ENCODE measurements at places on chromosomes 5 and 9.

DNA sequence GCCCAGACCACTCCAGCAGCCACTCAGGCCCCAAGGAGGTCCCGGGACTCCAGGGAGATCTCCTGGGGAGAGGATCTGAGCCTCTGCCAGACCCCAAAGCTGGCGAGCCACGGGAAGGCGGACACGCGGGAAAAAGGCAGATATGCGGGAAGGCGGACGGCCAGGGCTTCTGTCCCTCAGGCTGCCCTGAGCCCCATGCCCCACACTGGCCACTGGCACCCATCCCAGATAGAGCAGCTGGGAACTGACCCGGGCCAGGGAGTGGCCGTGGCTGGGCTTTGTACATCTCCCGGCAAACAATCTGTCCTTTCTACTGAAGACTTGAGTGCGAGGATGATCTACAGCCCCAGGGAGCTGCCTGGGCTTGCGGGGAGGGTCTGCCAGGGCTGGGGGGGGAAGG, 21.1 kb upstream of the NOTCH1 start:
- peak; percentile 87 for DNase-seq

DNA sequence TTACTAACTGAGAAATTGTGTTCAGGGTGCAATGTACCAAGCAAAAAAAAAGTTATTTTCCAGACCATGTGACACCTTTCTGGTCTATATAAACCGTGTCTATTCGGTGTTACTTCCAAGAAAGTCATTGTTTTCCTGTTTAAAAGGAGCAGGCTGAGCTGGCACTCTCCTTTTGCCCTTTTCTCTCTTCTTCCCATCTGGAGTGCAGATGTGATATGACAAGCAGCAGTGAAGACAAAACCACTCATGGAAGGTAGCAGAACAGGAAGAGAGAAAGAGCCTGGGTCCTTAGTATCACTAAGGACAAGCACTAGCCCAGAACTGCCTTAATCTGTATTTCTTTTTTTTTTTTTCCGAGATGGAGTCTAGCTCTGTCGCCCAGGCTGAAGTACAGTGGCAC, 25.6 kb downstream of the LYRM7 start:
- DNase-seq = no peak

- DNase-seq = peak; percentile 79
These were observed at the start of gene ARHGEF28 for GRCh38 chr5:73625944-73626811. ARHGEF28 (plus strand) TSS chr5:73626196; CDS start chr5:73684852, 58,656 bp downstream.

- DNase-seq = no peak
These were observed 64.6 kb downstream of the RGS3 start for GRCh38 chr9:113528088-113528487.

DNA sequence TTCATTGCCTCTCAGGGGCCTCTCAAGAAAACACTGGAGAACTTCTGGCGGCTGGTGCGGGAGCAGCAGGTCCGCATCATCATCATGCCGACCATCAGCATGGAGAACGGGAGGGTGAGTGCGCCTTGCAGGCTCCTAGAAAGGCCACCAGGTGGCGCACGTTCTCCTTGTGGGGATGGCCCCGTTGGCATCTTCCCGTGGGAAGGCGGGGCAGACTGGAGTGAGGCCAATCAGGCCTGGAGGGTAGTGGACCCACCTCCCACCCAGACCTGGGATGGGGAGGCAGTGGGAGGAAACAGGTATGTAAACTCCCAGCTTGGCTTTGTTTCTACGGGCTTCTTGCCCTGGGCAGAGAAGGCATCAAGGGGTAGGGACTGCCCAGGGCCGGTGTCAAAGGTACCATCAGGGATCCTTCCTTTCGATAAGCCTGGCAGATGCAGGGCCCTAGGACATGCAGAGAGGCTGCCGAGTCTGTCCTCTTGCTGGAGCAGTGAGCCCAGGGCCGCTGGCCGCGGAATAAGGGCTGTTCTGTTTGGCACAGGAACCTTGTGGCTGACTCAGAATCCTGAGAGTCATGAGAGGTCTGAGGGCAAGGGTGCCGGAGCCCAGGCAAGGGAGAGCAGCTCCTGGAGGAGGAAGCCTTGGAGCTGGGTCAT, 18.9 kb upstream of the SPTLC1 start:
- peak; percentile 90 for DNase-seq

DNA sequence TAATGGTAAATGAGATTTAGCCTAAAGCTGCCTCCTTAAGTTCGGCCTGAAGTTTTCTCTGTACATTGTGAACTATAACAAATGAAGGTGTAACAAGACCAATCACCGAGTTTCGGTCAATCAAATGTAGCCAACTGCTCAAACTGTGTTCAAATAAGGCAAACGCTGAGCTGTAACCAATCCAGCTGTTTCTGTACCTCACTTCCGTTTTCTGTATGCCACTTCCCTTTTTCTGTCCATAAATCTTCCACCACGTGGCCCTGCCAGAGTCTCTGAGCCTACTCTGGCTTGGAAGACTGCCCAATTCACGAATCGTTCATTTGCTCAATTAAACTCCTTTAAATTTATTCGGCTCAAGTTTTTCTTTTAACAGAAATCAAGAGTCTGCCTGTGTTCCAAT, 193.5 kb upstream of the KLF9 start:
- no peak for DNase-seq

- no peak for DNase-seq
These were observed 44.4 kb upstream of the CPLX2 start for GRCh38 chr5:175826980-175827379.

GRCh38 chr5:52523701-52524100, 264.0 kb upstream of the ITGA1 start:
- no peak for DNase-seq

DNA sequence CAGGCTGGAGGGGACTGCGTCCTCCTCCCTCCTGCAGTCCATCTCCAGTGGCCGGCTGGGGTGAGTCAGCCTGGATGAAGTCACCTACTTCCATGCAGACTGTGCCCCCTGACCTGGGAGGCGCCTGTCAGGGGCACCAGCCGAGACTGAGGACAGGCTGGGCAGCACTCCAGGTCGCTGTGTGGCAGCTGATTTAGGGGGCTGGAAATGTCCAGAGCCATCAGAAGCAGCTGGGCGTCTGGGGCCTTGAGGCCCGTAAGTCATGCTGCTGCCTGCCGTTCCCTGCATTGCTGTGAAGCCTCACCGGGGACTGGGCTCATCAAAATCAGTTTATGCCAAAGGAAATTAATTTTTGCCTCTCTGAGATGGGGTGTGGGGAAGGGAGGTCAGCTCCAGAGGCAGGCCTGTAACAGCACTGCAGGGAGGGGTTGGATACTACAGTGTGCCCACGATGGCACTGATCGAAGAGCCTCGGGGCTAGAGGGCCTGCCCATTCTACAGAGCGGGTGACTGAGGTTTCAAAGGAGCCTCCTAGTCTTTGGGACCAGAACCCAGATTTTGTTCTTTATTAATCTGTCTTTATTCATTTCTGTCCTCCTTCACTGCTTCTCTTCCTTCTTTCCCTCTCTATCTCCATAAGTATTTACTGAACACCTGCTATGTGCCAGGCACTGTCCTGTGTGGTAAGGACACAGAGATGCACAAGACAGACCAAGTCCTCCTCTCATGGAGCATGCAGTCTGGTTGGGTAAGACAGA, 70.4 kb upstream of the PSD2 start:
- no peak for DNase-seq

DNA sequence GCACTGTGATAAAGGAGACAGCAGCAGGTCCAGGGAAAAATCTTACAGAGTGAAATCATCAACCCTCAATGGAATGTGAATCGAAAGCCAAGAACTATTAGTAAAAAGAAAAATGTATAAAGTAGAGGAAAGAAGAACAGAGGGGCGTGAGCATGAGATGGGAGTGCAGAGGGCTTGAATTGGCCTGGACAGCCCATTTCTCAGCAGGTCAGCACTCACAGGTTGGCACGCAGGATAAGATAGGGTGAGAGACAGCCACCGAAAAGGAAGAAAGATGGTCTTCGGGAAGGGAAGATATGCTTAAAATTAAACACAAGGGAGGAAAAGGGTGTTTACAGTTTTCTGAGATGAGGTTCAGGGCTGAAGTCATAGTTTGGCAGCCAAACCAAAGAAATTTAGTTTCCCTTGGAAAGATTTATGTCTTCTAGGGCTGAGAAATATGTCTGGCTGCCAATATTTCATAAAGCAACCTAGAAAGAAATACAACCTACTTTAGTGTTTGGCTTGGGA, 524.7 kb downstream of the SPATA31D1 start:
- DNase-seq = no peak

GRCh38 chr9:107172979-107173347, 110.1 kb upstream of the RAD23B start:
- DNase-seq = no peak

DNA sequence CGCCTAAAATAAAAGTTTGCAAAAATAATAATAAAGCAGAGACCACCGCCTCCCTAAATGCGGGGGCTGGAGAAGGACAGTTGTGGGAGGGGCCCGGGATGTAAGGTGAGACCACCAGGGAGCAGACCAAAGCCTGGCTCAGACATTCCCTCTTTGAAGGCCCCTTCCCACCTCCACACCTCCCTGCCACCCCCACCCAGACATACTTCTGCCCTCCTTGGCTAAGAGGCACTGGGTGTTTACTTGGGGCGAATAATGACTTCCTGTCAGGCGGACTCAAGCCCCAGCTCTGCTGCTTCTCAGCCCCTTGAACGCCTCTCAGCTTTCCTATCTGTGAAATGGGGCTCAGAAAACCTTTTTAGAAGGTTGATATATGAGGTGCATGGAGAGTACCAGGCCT, 58.8 kb upstream of the GGTA1 start:
- no peak for DNase-seq

DNA sequence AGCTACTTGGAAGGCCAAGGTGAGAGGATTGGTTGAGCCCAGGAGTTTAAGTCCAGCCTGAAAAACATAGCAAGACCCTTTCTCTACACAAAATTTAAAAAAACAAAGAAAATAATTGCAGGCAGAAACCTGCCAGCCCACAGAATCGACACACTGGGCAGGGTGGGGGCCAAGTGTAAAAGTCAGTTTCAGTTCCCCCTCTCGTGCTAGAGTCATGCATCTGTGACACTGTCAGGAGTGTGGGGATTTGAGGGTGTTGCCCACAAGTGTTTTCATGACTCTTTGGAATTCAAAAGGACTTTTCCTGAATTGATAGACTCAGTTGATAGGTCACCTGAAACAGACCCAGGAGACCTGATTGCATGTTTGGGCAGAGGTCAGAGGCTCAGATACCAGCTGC, 47.6 kb downstream of the PRRC2B start:
- no peak for DNase-seq

GRCh38 chr5:33310451-33310850, 130.3 kb upstream of the TARS1 start:
- no peak for DNase-seq

DNA sequence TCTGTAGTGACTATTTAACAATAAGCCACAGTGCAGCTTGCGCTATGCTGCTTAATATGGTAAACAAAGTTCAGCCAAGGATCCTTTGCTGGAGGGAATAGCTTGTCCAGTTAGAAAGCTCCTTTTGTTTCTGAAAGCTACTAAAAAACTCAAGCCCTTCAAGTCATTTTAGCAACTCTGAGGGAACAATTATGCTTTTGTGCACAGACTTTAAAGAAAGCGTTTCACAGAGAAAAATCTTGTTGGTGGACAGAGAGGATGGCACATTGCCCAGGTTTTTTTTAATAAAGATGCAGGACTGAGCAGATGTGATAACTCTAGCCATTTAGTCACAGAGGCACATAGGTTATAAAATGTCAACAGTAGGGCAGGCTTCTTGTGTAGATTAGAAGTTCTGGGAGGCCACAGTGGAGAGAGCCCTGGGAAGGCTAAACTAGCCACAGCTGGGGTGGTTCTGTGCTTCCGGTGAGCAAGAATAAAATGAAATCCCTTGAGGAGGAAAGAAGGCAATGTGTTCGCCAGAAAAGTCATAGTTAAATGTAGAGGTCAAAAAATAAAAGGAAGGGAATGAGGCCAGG, 63.4 kb downstream of the ALDH7A1 start:
- DNase-seq = no peak

- no peak for DNase-seq
These were observed 323.7 kb downstream of the ADAMTS6 start for GRCh38 chr5:65157906-65158603.

- no peak for DNase-seq
These were observed 742.7 kb upstream of the ZNF608 start for GRCh38 chr5:125489146-125489545.

DNA sequence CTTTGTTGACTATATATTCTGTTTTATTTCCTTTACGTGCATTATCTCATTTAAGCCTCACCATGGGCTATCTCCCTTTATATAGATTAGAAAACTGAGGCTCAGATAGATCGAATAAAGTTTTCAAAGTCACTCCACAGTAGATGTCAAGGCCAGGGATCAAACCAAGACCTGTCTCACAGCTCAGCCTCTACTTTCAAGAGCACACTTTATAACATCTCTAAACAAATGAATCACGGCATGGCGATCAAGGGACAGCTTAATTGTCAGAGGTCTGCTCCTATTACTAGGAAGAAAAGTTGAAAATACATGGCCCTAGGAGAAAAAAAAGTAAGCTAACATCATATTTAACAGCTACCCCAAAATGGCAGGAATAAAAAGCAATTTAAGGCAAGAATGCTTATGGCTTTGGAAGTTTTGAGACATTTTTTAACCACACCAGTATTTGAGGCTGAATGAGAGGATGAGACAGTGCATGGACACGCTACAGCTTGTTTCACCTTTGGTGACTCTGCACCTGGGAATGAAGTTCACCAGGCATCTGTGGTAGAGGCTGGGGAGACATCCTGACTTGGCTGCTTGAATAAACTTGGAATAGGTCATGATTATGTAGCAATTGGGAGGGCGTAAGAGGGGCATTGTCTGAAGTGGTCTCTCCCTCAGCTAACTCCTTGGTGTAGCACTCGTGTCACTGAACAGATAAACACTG, 486.8 kb upstream of the WWC1 start:
- no peak for DNase-seq

- DNase-seq = no peak
These were observed 1.5 kb downstream of the SPOCK1 start for GRCh38 chr5:137497396-137498290.

DNA sequence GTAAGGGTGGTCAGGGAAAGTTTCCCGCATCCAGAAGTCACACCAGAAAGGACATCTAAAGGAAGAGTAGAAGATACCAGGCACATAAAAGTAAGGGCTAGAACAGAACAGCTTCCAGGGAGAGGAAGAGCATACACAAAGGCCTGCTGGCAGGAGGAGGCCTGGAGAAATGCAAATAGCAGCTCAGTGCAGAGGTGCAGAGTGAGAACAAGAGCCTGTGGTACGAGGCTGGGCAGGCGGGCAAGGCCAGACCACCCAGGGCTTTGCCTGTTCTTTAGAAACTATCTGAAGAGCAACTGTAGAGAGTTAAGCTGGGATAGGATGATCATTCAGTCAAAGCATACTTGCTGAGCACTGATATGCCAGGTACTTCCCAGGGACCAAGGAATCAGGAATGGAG, 115.3 kb downstream of the DROSHA start:
- no peak for DNase-seq
